ENCODE measurements at places on chromosomes 4 and X.

DNA sequence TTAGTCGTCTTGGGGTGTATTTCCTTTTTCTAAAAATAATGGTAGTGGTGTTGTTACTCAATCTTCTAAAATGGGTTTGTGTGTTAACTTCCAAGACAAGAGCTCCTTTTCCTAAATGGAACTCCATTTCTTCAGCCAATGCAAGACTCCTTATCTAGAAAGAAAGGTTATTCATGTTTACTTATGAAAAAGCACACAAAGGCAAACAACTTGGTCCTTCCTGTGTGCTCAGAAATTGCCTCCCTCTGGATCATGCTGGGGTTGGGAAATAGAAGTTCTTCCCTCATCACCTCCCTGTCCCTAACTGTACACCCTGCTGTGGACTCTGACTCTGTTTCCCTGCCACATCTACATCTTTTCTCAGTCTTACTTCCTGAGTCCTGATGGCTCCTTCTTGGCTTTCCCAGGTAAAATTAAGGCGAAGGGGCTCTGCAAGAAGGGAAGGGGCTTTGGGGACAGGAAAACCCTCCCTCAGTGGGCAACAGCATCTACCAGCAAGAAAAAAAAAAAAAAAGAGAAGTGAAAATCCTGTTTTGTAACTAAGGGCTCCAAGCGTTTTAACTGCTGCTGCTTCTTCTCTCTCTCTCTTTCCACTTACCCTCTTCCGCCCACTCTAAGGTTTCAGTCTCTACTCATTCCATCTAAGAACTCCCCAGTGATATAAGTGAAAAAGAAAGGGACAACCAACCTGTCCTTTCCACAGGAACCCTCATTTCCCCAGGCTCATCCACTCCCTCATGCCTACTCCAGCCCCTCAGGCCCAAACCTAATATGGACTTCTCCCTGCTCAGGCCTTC lies 19.8 kb upstream of the TASL start:
- DNase-seq: no peak

GRCh38 chr4:106315476-106315967 lies 487 bp downstream of the TBCK start:
- DNase-seq: peak; percentile 27

GRCh38 chr4:19910861-19911525 lies 340.7 kb upstream of the SLIT2 start:
- DNase-seq: no peak

- no peak for DNase-seq
Measured at GRCh38 chr4:14008494-14008893, 381.0 kb upstream of the BOD1L1 start.

DNA sequence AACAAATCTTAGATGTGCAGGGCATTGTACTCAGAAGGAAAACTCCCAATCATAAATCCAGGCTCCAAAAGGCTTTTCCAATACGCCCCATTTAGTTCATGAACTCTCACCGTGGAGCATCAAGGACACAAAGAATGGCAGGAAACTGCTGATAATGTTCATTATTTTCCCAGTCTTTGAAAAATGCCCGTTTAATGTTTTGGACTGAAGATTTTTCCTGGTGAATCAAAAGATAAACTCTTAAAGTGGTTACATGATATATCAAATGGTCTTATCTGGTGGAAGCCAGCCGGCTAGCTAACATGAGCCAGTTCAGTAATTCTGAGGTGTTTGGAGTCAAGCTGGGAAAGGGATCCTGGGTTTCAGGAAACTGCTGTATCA lies 62.1 kb upstream of the AP1S2 start:
- DNase-seq: no peak

DNA sequence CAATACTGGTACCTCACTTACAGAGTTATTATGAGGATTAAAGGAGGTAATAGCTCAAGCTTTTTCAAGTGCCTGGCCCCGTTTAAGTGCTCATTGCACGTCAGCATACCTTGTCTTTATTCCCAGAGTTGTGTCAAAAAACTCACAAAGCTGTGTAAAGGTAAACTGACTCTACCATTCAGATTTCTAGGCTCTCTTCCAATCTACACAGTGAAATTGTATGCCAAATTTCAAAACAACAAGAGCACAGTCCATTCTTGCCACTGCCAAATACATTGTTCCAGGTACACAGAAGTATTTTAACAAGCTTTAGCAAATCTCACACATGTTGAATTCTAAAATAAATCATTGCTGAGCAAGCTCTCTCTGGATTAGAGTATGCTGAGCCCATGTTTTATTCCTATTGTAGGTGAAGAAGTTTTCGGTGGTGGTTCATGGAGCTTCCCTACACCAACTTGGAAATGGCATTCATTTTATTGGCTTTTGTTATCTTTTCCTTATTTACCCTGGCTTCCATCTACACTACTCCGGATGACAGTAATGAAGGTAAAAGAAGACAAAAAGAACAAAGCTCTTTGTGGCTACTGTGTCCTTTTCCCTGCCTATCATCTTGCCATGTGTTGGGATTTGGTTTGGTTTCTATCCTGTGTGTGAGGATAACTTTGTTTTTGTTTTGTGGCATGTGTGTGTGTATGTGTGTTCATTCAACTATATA lies 16.2 kb downstream of the SMIM31 start:
- no peak for DNase-seq

- DNase-seq: no peak
Measured at GRCh38 chr4:41644288-41644914, 104.1 kb downstream of the PHOX2B start.

- DNase-seq: no peak
Measured at GRCh38 chrX:155873188-155873587, 8.0 kb upstream of the VAMP7 start.

GRCh38 chr4:183834252-183834651 lies 70.9 kb upstream of the STOX2 start:
- no peak for DNase-seq

GRCh38 chrX:35773958-35774564 lies 24.1 kb upstream of the MAGEB16 start:
- no peak for DNase-seq

DNA sequence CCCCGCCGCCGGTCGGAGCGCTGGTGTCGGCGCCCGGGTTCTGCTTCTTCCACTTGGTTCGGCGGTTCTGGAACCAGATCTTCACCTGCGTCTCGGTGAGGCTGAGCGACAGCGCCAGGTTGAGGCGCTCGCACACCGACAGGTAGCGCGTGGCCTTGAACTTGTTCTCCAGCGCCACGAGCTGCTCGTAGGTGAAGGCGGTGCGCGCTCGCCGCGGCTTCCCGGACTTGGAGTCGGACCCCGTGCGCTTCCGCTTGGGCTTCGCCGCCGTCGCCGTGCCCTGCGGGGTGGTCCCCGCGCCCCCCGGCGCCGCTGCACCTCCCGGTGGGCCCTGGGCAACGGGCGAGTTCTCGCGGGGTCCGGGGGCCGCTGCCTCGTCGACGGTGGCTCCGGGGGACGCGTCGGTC lies 3.1 kb downstream of the NKX1-1 start:
- DNase-seq: no peak

DNA sequence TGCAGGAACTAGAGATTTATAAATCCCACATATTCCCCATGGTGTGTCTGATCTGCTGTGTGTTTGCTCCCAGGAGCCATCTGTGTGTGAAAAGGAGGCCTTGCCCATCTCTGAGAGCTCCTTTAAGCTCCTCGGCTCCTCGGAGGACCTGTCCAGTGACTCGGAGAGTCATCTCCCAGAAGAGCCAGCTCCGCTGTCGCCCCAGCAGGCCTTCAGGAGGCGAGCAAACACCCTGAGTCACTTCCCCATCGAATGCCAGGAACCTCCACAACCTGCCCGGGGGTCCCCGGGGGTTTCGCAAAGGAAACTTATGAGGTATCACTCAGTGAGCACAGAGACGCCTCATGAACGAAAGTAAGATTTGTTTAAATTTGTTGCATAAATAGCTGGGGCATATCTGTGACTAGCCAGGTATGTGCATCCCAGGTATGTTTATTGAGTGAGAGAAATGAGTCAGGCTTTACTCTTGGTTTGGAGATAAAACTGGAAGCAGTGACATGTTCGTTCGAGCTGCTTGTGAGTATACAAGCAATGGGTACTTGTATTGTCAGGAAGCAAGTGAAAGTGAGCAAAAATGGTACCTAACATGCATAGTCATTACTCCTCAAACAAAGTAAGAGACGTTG lies 89.5 kb downstream of the PTTG2 start:
- no peak for DNase-seq

DNA sequence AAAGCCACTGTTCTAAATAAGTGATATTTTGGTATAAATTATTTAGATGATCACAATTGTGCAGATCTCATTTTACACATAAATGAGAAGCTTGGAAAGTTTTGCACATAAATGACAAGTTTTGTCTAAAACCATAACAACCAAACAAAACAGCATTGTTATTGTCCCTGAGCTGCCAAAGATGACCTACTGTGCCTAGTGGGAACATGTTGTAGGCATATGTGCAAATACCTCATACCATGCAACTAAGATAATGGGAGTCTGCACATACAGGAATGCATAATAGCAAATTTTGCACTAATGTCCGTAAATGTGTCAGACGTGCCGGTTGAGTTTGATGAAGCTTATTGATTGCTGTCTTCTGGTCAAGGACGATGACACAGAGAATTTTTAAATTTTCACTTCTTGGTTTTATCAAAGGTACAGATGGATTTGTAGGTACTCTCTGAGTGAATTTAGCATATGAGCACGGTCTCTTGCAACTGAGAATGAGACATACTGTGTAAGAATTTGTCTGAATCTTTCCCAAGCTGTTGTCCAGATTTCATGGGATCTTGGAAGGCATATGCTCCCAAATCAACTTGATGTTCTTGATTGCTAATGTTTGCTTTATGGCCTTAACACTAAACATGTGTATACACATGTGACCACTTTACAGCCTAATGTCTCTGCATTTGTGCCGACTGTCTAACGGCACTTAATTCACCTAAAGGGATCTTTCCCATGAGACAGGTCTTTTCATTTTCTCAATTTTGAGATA lies 1133.5 kb downstream of the FAT4 start:
- DNase-seq: no peak

GRCh38 chr4:133565379-133565778 lies 416.3 kb downstream of the PCDH10 start:
- DNase-seq: no peak

DNA sequence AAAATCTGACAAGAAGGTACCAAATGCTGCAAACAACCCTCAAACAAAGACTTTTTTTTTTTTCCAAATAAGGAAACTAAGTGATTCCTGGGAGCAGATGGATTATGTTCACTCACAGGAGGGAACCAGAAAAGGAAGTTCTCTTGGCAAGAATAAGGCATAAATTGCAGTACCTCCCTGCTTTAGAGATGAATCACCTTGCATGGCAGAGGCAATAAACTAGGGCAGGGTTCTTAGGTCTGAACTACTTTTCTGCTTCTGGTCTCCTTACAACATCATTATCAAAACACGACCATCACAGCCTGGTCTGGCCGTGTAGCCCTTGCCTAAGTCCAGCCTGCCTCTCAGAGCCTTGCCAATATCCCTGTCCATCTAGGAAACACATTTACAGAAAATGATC lies 6.3 kb downstream of the TMEM31 start:
- no peak for DNase-seq

GRCh38 chrX:153378607-153379006 lies 22.5 kb downstream of the PNMA6E start:
- no peak for DNase-seq

- no peak for DNase-seq
Measured at GRCh38 chrX:101485212-101485949, at the start of gene ARMCX4. Gene ARMCX4, plus strand, starts transcription at chrX:101485456. Its CDS starts 3,134 bp downstream, at chrX:101488590.

DNA sequence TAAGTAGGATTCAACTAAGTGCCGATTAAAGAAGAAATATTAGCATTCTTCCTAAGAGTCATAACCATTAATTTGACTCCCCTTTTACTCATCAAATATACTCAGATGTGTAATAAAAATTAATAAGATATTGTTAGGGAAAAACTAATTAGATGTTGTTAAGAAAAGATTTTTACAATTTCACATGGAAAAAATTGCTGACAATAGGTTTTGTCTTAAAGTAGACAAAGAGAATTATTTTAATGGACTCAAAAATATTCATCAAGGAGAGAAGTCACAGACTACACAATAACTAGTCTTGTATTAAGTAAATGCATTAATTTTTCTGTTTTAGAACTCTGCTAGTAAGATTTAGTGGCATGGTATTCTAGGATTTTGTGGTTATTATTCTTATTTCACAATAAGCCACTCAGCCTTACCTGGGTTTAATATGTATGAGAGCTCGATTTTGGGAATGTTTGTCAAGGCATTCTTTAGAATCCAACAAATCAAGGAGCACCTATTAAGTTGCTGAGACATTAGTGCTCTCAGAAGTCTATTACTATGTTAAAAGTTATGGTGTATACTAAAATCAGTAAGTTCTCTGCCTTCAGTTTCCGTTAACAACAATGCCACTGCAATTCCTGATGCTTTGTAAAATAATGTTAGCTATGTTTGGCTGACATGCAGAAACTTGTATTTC lies 110.2 kb upstream of the UGT8 start:
- no peak for DNase-seq

GRCh38 chr4:110084154-110084553 lies 114.3 kb downstream of the ELOVL6 start:
- no peak for DNase-seq

DNA sequence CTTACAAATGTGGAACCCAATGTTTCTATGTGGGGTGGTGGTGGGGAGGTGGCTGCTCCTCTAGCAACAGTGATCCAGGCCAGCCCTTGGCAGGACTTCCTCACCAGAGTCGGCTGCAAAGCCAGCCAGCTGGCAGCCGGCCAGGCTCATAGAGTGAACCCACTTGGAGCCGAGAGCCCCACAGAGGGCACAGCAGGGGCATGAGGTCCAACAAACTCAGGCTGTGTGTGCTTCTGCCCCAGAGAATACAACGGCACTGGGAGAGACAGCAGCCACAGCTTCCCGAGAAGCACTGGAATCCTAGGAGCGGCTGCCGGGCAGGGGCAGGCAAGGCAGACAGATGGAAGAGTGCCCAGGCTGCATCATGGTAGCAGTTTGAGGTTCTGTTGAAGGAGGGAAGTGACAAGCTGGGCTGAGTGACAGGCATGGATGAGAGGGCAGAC lies 23.5 kb upstream of the SOWAHD start:
- no peak for DNase-seq

GRCh38 chr4:23921447-23921845 lies 31.6 kb upstream of the PPARGC1A start:
- no peak for DNase-seq

DNA sequence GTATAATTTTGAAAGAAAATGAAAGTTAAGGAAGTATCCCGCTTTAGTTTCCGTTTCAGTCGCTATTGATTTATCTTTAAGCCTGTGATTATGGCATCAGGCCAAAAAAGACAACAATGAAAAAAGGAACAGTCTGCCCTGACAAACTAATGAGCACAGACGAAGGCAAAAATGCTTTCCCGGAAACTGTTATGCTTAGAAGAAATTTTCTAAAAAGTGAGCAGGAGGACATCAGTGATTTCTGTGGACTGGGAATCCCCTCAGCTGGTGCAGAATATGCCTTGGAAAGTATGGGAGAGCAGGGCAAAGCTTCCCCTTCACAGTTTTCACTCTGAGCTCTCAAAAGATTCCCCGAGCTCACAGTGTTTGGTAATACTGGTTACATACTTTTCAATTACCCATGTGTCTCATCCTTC lies 5.1 kb upstream of the CXCL10 start:
- DNase-seq: no peak

GRCh38 chr4:122612540-122612939 lies 8.3 kb downstream of the IL21 start:
- DNase-seq: no peak

Data from stimulated activated CD4-positive, alpha-beta T cell treated with anti-CD3 and anti-CD28 coated beads, TNF-alpha, amount 100 ng/mL, for 1 hour (primary cell).